Stimulated activated CD8-positive, alpha-beta memory T cell treated with anti-CD3 and anti-CD28 coated beads, Interleukin-12 subunit alpha, Interleukin-12 subunit beta, amount 100 ng/mL, for 4 hours (primary cell): ENCODE measurements at places on chromosomes 4 and X.

- DNase-seq: no peak
Measured at GRCh38 chr4:24741910-24742309, 53.5 kb upstream of the SOD3 start.

DNA sequence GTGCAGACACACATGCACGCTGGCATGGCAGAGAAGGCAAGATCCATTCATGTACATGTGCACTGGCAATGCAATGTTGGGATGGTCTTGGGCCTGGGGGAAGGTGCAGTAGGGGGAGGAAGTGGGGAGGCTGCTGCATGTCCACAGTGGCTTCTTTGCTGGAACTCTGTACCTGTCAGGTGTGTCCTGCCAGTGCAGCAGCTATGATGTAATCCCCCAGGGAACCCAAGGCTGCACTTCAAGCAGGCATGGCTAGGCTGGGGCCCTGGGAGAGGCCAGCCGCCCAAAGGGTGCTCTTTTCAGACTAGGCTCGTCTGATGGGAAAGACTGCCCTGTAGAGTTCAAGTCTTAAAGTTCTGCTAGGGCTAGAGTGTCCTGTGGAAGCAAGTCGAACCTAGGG, 1304.0 kb downstream of the FAM133A start:
- DNase-seq: no peak

GRCh38 chr4:109177096-109177810, 125.2 kb downstream of the COL25A1 start:
- no peak for DNase-seq

- no peak for DNase-seq
Measured at GRCh38 chrX:50770702-50771101, 43.3 kb downstream of the SHROOM4 start.

DNA sequence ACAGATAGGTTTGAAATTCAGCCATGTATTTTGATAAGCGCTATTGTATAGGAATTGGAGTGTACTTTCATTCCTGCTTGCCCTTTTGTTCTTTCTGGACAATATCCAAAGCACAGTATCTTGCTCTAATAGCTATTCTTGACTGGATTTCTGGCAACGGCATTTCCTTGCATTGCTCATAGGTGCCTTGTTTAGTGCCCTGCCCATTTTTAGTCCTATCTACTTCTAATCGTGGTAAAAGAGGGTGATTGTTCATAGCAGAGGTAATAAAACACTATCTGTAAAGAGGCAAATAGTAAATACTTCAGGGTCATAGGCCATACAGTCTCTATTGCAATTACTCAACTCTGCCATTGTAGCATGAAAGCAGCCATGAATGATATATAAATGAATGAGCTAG, 155.9 kb downstream of the IL1RAPL2 start:
- DNase-seq: no peak

GRCh38 chr4:173135241-173135847, 33.3 kb upstream of the GALNT7 start:
- DNase-seq: no peak

- no peak for DNase-seq
Measured at GRCh38 chr4:180456928-180457327, 1786.3 kb upstream of the TENM3 start.

GRCh38 chr4:14152834-14153519, 525.5 kb upstream of the BOD1L1 start:
- no peak for DNase-seq

DNA sequence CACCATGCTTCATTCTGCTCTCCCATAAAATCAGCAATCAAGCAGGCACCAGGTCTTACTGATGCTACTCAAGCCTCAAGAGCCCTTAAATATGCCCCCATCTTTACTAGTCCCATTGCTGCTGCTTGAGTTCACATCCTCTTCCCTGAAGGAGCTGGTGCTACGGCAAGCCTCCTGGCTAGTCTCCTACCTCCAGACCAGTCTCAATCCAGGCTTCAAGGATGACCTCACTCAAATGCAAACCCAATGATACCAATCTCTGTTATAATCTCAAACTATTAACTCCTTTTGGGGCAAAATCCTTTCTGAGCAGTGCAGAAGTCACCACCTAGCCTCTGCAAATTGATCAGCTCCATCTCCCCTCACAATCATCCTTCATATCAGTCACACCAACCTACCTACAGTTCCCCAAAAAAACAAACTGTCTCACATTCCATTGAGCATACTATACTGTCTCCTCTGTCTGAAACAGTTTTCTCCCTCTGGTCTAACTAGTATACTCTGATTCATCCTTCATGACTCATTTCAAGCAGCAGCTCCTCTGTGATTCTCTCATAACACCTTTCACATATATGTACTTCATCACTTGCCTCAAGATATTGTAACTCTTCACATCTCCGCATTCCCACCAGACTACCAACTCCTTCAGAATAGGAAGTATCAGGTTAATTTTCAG, 30.0 kb downstream of the PAPSS1 start:
- no peak for DNase-seq

- DNase-seq: no peak
Measured at GRCh38 chrX:41377624-41378023, 43.7 kb downstream of the DDX3X start.

GRCh38 chrX:3293251-3293650, 53.2 kb downstream of the MXRA5 start:
- DNase-seq: no peak

GRCh38 chr4:169420291-169420690, 149.5 kb upstream of the SH3RF1 start:
- DNase-seq: no peak

DNA sequence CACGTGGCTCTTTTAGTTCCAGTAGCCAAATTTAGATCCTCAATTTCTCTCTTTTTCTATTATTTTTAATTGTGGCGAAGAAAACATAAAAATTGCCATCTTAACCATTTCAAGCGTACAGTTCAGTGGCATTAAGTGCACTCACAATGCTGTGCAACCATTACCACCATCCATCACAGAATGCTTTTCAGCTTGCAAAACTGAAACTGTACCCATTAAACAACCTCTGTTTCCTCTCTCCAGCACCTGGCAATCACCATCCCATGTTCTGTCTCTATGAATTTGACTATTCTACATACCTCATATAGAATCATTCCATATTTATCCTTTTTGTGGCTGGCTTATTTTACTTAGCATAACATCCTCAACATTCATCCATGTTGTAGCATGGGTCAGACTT, 74.9 kb downstream of the METTL14 start:
- no peak for DNase-seq

DNA sequence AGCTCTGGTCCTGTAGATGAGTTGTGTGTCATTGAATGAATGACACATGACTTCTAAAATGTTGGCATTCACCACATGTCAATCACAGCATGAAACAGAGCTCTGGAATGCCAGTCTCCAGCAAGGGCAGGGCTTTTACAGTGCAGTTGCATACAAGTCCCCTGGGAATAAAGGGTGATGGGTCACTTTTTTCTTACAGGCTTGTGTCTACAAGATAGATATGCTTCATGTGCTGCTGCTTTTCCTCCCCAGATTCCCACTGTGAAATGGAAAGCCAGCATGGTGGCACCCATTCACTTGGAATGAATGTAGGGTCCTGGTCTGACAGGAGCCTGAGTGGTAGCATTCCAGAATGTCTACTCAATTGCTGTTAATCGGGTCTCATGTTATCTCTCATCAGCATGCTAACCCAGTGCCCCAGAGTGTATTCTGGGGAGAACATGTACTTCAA, 159.1 kb upstream of the KIT start:
- no peak for DNase-seq
